Right hindlimb (tissue), 1 donor: ENCODE measurements at places on chromosomes 5 and 9.

DNA sequence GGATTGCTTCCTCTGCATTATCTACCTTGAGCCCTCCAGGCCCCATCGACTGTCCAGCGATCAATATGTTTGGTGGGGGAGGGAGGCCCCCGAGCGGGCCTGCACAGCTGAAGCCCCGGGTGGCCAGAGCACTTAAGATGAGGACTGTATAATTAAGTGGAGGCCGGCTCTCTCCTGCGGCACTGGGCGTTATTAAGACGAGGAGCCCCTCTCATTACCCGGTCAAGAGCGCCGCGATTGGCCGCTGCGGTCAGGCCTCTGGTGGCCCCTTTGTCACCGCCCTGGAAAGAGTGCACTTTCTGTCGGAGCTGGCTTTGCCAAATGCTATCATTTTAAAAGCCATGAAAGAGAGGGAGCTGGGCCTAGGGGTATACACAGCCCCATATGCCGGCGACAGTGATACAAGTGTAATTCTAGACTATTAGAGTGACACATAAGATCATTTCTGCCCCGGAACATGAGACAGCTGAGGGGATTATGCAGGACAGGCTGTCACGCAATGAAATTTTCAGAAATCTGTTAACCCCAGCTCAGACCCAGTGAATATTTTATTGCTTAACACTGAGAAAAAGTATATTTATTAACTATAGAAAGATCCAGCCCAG, 106.3 kb upstream of the IRX1 start:
- DNase-seq: no peak

DNA sequence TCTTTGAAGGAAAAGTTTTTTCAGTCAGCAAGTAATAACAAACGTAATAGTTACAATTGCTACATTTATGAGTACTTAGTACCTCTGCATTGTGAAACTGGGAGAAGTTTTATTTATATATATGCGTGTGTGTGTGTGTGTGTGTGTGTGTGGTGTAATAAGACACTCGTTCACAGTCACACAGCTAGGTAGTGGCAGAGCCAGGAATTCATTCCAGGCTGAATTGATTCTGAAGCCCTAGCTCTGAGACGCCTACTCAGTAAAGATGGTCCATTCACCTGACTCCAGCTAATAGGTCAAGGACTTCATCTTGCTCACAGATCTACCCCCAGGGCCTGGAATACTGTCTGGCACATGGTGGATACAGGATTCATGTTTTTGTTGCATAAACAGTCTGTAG, 13.6 kb upstream of the CAST start:
- no peak for DNase-seq

DNA sequence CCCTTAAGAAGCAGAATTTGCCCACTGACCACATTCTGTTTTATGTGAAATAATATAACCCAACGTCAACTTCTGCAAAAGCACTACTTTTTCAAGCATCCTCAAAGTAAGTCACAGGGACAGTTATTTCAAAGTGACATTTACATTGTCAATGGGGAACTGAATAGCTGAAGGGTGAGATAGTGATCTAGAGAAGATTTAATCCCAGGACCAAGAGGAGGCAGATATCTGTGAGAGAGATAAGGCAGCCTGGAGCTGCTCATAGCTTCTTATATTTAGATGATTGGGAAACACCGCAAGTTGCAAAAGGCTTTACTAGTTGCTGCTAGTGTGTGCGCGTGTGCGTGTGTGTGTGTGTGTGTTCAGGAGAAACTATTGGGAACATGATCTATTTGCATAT, 210.4 kb upstream of the RFX3 start:
- no peak for DNase-seq

DNA sequence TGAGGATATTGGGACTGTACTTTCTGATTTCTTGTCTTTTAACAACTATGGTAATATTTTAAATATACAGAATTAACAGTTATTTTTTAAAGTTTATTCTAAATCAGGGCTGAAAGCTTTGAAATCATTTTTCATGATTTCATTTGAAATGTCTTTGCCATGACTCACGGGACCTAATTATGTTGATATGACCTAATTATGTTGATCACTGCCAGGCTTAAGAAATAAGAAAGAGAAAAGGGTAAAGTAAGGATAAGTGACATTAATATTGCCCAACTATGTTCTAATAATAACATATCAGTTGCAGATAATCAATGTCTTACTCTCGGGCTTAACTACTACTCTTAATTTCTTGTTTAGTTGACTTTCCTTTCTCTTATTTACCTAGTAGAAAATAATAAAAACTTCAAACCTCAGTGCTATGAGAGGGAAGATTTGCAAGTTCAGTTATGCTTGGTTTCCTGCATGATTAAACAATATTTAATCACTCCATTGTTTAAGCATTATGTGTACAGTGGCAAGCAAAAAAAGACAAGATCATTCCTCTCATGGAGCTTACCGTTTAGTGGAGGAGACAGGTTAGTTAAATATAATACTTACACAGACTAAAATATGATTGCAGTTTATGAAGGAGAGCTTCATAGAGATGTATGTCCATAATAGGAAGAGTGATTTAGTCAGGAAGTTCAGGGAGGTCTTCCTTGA, 67.0 kb upstream of the EIF4EBP3 start:
- no peak for DNase-seq

- DNase-seq: no peak
Observed at GRCh38 chr5:42005561-42006153, 80.6 kb downstream of the FBXO4 start.

GRCh38 chr5:140391312-140391711, 10.3 kb upstream of the ANKHD1 start:
- no peak for DNase-seq

DNA sequence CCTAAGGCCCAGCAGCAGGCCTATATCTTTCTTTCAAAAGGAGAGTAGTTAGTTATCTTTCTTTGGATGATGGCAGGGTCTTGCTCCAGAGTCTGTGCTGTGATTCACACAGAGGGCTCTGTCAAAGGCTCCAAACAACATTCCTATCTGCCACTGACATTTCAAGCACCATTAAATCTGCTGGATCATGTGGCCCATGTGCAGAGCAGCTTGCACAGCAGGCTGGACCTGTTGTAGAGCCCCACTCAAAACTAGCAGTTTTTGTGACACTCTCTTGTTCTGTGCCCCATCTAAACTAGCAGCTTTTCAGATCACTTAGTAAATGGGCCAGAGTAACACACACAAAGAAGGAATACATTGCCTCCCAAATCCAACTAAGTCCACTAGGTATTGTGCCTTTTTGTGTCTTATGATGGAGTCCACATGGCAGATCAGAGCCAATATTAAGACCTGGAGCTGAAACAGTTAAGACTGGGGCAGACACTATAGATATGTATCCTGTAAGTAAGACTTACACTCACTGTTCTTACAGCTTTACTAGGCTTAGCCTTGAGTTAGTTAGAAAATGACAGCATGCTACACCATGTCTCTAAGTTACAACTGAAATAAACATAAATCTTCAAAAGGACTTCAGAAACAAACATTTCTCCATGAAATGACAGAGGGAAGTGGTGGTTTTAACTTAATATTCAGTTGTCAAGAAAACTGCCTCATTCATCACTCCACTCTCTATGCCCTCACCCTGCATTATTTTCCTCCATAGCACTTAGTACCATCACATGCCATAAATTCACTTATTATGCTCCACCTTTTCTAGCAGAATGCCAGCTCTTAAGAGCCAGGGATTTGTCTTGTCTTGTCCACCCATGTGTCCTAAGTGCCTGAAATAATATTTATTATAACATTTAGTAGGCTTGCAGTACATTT, 400.9 kb downstream of the RAB3C start:
- no peak for DNase-seq

- DNase-seq: no peak
Observed at GRCh38 chr5:16450163-16450562, 15.4 kb downstream of the ZNF622 start.

- DNase-seq: no peak
Observed at GRCh38 chr5:132788990-132789886, 12.2 kb upstream of the SEPTIN8 start.

DNA sequence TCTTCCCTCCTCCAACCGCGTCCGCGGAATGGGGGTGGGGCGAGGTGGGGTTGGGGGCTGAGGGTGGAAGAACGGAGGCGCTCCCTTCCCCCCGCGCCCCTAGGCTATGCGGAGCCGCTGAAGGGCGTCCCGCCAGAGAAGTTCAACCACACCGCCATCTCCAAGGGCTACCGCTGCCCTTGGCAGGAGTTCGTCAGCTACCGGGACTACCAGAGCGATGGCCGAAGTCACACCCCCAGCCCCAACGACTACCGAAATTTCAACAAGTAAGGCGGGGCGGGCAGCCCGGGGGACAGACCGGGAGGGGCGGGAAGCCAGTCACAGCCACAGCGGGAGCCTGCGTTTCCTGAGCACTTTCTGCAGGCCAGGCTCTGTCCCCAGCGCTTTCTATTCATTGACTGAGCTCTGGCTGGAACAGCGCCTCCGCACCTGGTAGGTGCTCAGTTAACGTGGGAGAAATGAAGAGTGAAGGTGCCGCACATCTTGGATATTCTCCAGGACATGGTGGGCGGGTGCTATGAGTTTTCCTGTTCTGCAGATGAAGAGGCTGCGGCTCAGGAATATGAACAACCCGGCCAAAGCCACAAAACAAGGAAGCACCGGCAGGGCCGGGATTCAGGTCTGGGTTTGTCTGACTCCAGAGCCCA, 11.3 kb downstream of the MYOZ3 start:
- peak; percentile 82 for DNase-seq

- no peak for DNase-seq
Observed at GRCh38 chr9:23539311-23539710, 286.7 kb downstream of the ELAVL2 start.

DNA sequence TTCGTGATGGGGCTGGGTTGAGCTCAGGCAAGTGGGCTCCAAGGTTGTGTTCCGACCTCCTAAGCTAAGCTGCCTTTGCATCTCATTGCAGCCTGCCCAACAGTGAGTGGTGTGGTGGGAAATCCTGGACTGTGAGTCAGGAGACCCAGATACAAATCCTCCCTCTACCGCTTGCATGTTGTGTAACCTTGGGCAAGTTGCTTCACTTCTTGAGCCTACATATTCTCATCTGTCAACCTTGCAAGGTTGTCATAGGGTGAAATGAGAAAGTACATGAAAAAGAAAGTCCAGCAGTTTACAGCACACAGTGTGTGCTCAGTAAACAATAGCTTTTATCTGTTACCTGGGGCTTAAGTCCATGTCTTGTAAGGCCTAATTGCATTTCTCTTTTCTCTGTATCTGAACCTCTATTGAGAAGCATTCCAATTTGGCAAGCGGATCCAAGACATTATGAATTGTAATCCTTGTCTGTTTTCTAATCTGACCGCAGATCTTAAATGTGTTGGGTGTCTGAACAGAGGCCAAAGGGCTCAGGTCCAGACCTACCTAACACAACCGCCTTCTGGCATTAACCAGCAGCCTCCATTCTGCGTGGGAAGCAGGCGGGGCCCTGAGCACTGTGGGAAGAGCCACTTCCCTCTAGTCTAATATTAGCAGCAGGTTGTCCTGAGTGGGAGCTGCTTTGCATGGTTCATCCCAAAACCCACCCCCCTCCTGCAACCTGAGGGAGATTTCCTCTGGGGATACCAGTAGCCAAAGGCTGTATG, 1.8 kb upstream of the GALNT12 start:
- no peak for DNase-seq

DNA sequence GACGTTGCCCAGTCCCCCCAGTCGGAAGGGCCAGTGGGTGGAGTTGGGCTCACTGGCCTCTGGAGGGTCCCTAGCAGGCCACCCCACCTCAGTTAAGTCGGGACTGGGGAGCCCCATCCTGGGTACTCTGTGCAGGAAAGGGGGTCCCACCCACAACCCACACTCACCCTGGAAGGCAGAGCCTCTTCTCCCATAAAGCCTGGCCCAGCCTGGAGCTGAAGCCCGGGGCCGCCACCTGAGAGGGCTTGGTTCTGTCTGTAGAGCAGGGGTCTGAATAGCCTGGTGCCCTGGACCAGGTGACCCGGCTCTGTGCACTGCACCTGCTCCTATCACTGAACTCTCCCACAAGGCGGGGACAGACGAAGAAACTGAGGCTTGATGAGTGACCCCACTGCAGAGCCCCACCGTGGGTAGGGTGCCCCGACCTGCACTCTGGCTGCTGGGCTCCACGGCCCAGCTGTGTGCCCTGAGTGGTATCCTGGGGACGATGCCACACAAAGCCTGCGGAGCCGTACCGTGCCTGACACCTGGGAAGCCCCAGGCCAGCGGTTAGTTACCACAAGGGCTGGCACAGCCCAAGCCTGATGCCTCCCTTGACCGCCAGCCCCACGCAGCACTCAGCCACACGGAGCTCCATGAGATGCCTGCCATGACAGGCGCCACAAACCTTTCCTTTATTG, 7.3 kb downstream of the PTGES2 start:
- peak; percentile 16 for DNase-seq

- no peak for DNase-seq
Observed at GRCh38 chr9:123757960-123758359, 172.0 kb downstream of the DENND1A start.

- DNase-seq: no peak
Observed at GRCh38 chr5:150598821-150599273, 41.6 kb upstream of the SYNPO start.

DNA sequence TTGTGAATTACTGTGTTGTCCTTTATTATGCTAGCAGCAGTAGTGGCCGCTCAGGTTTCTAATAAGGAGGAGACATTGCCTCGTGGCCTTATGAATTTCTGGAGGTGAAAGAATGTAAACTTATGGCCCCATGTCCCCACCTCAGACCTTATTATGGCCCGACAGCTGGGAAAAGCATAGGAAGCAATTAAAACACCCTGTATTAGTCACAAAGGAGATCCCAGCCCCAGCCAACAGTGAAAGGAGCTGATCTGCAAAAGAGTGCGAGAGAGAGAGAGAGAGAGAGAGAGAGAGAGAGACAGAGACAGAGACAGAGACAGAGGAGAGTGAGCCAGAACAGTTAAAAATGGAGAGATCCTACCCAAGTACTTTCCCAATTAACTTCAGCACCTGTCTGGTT, 269.3 kb downstream of the DMRT2 start:
- DNase-seq: no peak

GRCh38 chr5:179969110-179969509, 61.4 kb upstream of the TBC1D9B start:
- no peak for DNase-seq

DNA sequence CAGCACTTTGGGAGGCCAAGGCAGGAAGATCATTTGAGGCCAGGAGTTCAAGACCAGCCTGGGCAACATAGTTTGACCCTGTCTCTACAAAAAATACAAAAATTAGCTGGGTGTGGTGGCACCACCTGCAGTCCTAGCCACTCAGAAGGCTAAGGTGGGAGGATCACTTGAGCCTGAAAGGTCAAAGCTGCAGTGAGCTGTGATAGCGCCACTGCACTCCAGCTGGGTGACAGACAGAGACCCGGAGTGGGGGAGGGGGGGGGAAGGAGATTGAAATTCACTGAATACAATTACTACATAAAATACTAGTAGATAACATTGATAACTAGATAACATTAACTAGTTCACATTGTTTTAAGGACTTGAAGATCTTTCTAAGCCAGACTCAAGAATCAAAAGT, 345.6 kb downstream of the BNC2 start:
- no peak for DNase-seq

DNA sequence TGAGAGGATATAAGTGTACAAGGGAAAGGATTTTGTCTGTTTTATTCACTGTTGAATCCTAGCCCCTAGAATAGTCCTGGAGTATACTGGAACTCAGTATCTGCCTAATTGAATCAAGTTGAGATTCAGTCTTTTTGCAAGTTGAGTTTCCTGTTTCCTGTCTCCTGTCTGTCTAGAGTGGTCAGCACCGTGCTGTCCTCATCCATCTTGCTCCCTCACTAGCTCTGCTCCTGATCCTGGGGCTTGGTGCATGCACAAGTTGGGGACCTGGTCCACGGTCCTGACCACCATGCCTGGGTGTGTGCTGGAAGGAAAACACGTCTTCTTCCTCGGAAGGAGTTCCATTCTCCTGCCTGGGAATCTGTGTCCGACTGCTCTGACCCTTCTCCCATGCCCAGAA, 3.2 kb downstream of the IL5 start:
- DNase-seq: no peak

GRCh38 chr5:82526540-82526939, 248.4 kb upstream of the RPS23 start:
- DNase-seq: no peak
